Uterine smooth muscle cell (primary cell): ENCODE measurements at places on chromosomes 11 and 22. TPM values are rescaled to one million over a fixed set of nuclear protein-coding genes. Genes with fewer than 3 reads are reported as not detected.

The SPDYC gene
- not detected in 2 replicates for total RNA-seq

The FAT3 gene
- total RNA-seq, result 6.2 and 15.2 TPM in 2 replicates

The GGTLC3 gene
- total RNA-seq, result not detected in 2 replicates

The RAB3IL1 gene
- total RNA-seq, result 12.5 and 19.1 TPM in 2 replicates

The MSANTD4 gene
- total RNA-seq, result 41.7 and 52.6 TPM in 2 replicates

The SLC22A12 gene
- not detected in 2 replicates for total RNA-seq

The OR56B1 gene
- total RNA-seq, result not detected in 2 replicates

The SRSF8 gene
- total RNA-seq, result 10.6 and 13.6 TPM in 2 replicates

The CBLIF gene
- total RNA-seq, result not detected in 2 replicates

The CD3E gene
- total RNA-seq, result not detected in 2 replicates

The OR52N4 gene
- not detected in 2 replicates for total RNA-seq

The CASP12 gene
- not detected in 2 replicates for total RNA-seq

The GAL gene
- 0.62 and 3.3 TPM in 2 replicates for total RNA-seq

The MS4A15 gene
- total RNA-seq, result not detected in 2 replicates

The MADD gene
- 17.5 and 22.0 TPM in 2 replicates for total RNA-seq

The FUT4 gene
- total RNA-seq, result 4.3 and 5.5 TPM in 2 replicates

The VWCE gene
- 0.11 and 0.62 TPM in 2 replicates for total RNA-seq

The SLC22A25 gene
- total RNA-seq, result not detected in 2 replicates

The TTC36 gene
- 0.22 and 0.87 TPM in 2 replicates for total RNA-seq

The POU2AF2 gene
- not detected in 2 replicates for total RNA-seq

The FADS2 gene
- total RNA-seq, result 384 and 476 TPM in 2 replicates

The SMTNL1 gene
- total RNA-seq, result not detected in 2 replicates

The TIMM10 gene
- total RNA-seq, result 47.5 and 65.8 TPM in 2 replicates

The PHOX2A gene
- not detected in 2 replicates for total RNA-seq

The GGTLC2 gene
- total RNA-seq, result not detected in 2 replicates

The OR5B21 gene
- total RNA-seq, result not detected in 2 replicates

The KRTAP5-11 gene
- total RNA-seq, result not detected in 2 replicates

The KCNQ1 gene
- 0.25 TPM in 1 of 2 replicates, not detected in the other for total RNA-seq

The OOSP1 gene
- not detected in 2 replicates for total RNA-seq

The BAIAP2L2 gene
- 5.1 and 7.2 TPM in 2 replicates for total RNA-seq

The OPCML gene
- total RNA-seq, result under 0.01 and 0.22 TPM in 2 replicates

The ARHGAP20 gene
- 3.6 and 4.5 TPM in 2 replicates for total RNA-seq

The EFCAB6 gene
- 0.55 and 3.6 TPM in 2 replicates for total RNA-seq

The RELT gene
- 3.1 and 4.9 TPM in 2 replicates for total RNA-seq

The GGT5 gene
- total RNA-seq, result 1.2 and 1.9 TPM in 2 replicates

The SLC39A13 gene
- total RNA-seq, result 58.9 and 70.6 TPM in 2 replicates

The MOB2 gene
- 19.9 and 24.4 TPM in 2 replicates for total RNA-seq

The INCENP gene
- total RNA-seq, result 16.5 and 51.4 TPM in 2 replicates
